ENCODE measurements at places on chromosomes 3 and 15.

DNA sequence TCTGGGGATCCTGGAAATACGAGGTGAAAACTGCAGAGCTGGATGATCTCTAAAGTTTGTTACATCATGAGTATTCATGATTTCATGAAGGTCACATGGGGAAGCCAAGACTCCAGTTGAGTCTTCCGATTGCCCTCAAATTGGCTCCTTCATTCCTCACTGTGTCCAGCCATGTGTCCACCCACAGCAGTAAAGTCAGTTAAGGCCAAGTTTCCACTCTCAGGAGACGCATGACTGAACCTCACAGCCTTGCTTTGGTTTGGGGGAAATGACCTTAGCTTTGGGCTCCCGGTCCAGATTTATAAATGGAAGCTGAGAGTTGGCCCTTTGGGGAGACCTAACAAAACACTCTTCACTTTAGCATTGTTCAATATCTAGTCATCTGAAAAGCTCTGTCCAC lies 289.7 kb upstream of the MCTP2 start:
- no peaks in the 10 kb centered on the region for H3K4me1 ChIP-seq
- peaks cover 8% of the 10 kb centered on the region for H3K27me3 ChIP-seq
- H3K27ac ChIP-seq = peak overlapping the region; percentile 54
- H3K4me3 ChIP-seq = no peak overlapping the region

DNA sequence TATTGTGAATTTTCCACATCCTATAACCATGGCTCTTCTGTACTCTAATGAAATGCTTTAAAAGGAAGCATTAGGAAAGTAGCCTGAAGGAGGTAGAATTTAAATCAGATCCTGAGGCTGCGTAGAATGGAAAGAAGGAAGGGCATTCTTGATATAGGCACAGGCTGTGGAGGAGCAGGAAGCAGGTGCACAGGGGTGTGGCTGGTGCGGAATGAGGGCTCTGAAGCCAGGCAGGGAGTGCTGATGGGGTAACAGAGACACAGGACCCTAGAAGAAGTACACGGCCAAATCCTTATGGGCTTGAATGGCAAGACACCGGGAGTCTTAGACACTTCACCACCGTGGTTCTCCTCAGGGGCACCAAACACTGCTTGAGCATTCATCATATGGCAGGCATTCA lies 97.0 kb downstream of the MYLK start:
- DNase-seq = no peak
- H3K27me3 ChIP-seq = peaks cover 4% of the 10 kb centered on the region
- H3K4me3 ChIP-seq = no peak overlapping the region
- no peaks in the 10 kb centered on the region for H3K36me3 ChIP-seq

DNA sequence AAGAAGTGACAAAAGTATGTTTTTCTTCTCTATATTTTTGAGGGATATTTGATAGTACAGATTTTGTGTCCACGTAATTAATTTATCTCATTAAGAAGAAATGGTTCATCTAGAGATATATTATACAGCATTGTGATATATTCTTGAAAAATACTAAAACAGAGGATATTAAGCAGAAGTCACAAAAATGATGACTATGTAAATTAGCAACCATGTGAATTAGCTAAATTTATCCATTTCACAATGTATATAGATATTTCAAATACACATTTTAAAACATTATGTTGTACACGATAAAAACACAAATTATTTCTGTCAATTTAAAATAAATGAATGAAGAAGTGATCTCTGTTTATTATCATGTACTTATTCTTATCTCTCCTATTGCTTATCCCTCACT lies 989.5 kb downstream of the TUSC7 start:
- no peaks in the 10 kb centered on the region for H3K4me1 ChIP-seq
- no peak for DNase-seq
- no peak overlapping the region for H3K4me3 ChIP-seq
- no peaks in the 10 kb centered on the region for H3K36me3 ChIP-seq
- H3K27ac ChIP-seq = no peak overlapping the region

DNA sequence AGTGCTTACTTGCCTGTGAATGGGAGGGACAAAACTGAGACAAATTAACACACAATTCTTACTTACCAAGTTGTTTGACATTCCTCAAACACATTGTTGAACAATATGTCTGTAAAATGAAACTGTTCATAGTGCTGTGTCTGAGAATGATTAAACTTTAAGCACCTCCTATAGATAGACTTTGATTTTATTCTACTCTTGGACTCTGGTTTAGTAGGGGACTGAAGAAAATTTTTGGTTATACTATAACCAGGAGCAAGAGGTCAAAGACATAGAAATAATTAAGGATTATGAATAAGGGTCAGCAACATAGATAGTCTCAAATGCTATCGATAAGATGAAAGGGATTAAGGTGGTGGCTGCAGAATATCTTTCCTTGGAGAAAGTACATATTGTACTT lies 7.9 kb upstream of the MTFMT start:
- no peak for DNase-seq
- H3K36me3 ChIP-seq = no peaks in the 10 kb centered on the region
- H3K27me3 ChIP-seq = no peaks in the 10 kb centered on the region
- H3K27ac ChIP-seq = no peak overlapping the region
- H3K4me1 ChIP-seq = no peaks in the 10 kb centered on the region

DNA sequence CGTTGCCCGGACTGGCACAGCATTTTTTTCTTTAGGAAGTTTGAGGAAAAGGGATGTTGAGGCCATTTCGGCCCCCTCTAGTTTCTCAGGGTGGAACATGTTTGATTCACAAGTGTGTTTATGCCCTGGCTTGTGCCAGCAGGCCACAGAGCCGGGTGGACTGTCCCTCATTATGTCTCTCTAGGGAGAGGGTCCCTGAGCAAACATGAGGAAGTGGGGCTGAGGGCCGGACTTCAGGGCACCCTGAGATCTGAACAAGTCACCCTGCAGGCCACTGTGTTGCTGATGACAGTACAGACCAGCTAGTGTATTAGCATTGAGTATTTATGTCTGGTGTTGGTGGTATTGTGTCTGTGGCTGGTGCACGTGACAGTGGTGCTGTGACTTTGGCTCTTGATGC lies 34.9 kb downstream of the RNU5B-1 start:
- no peak overlapping the region for H3K27ac ChIP-seq
- no peaks in the 10 kb centered on the region for H3K4me1 ChIP-seq
- H3K36me3 ChIP-seq = no peaks in the 10 kb centered on the region
- no peak overlapping the region for H3K4me3 ChIP-seq
- no peak for DNase-seq
- H3K27me3 ChIP-seq = peaks cover 43% of the 10 kb centered on the region

GRCh38 chr3:123778525-123778924 lies 105.6 kb downstream of the MYLK start:
- no peaks in the 10 kb centered on the region for H3K27me3 ChIP-seq
- no peaks in the 10 kb centered on the region for H3K36me3 ChIP-seq
- peaks cover 4% of the 10 kb centered on the region for H3K4me1 ChIP-seq
- no peak overlapping the region for H3K27ac ChIP-seq
- no peak overlapping the region for H3K4me3 ChIP-seq

- no peaks in the 10 kb centered on the region for H3K27me3 ChIP-seq
- H3K27ac ChIP-seq = no peak overlapping the region
- H3K4me3 ChIP-seq = no peak overlapping the region
- no peak for DNase-seq
Measured at GRCh38 chr3:126469479-126469878, 6.2 kb downstream of the ZXDC start.

DNA sequence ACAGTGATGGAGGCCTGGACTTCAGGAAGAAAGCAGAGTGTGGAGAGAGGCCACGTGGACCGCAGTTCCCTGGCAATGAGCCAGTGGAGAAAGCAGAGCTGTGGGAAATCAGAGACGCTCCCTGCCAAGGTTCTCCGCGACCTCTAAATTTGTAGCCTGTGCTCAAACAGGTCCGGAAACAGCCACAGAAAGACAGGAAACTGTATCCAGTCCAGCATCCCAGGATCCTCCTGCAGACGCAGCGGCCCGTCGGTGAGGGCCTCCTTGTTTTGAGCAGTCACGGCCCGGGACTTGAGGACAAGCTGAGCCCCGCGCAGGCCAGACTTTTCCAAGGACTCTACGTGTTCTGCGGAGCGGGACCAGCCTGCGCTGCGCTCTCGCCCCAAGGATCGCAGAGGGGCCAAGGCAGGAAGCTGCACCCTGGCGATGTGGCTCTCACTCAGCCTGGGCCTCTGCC lies 22.3 kb downstream of the RPSA start:
- H3K27ac ChIP-seq = peak overlapping the region; percentile 84

DNA sequence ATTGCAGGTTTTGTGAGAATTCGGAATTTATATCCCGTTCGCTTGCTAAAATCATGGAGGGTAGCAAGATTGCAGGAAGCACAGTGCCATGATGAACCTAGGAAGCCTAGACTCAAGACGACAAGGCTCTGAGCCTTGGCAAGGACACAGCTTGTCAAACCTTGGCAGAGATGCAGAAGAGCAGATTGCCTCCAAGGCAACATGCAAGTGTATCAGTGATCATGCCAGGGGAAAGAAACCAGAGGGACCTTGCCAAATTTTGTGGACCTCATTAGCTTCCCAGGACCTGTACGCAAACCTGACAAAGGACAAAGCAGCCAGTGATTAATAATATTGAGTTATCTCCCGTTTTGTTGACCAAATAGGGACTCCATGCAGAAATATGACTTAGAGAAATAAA lies 159.7 kb downstream of the GOLIM4 start:
- no peak overlapping the region for H3K4me3 ChIP-seq
- H3K36me3 ChIP-seq = no peaks in the 10 kb centered on the region
- no peak overlapping the region for H3K27ac ChIP-seq
- no peaks in the 10 kb centered on the region for H3K27me3 ChIP-seq

GRCh38 chr3:89947337-89947954 lies 840.0 kb downstream of the EPHA3 start:
- no peak overlapping the region for H3K4me3 ChIP-seq
- no peak overlapping the region for H3K27ac ChIP-seq
- no peaks in the 10 kb centered on the region for H3K36me3 ChIP-seq
- H3K27me3 ChIP-seq = no peaks in the 10 kb centered on the region
- no peak for DNase-seq
- no peaks in the 10 kb centered on the region for H3K4me1 ChIP-seq

GRCh38 chr3:33186524-33187367 lies 31.9 kb downstream of the SUSD5 start:
- no peaks in the 10 kb centered on the region for H3K27me3 ChIP-seq
- no peak overlapping the region for H3K4me3 ChIP-seq
- H3K4me1 ChIP-seq = no peaks in the 10 kb centered on the region
- no peak for DNase-seq

- peaks cover 12% of the 10 kb centered on the region for H3K36me3 ChIP-seq
- peak overlapping the region; percentile 54 for H3K27ac ChIP-seq
- no peaks in the 10 kb centered on the region for H3K27me3 ChIP-seq
- DNase-seq = no peak
Measured at GRCh38 chr3:16477056-16477455, 36.4 kb downstream of the RFTN1 start.

DNA sequence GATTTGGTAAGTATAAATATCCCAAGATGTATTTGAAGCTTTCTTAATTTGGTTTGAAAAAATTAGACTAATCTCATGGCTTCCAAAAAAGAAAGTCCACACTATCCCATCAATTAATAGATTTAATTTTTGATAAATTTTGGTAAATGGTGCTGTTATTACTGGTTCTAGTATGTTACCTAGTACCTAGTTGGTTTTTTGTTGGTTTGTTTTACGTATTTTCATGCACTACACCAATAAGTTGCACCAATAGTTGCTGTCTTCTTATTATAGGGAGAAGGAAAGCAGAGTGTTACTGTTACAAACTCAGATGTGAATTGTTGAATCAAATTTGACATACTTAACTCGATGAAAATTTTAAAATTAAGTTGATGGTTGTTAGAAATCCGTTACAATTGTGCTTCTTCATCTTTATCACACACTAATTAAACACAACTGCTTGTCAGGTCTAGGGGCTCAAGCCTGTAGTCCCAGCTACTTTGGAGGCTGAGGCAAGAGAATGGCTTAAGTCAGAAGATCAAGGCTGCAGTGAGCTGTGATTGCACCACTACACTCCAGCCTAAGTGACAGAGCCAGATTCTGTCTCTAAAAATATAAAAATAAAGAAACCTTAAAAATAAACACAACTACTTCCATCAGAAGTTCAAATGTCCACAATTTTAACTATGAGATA lies 23.1 kb upstream of the MBNL1 start:
- H3K4me1 ChIP-seq = no peaks in the 10 kb centered on the region
- no peak for DNase-seq
- H3K27me3 ChIP-seq = no peaks in the 10 kb centered on the region
- no peaks in the 10 kb centered on the region for H3K36me3 ChIP-seq

- DNase-seq = no peak
- H3K4me1 ChIP-seq = peaks cover 5% of the 10 kb centered on the region
- H3K4me3 ChIP-seq = no peak overlapping the region
- H3K27me3 ChIP-seq = peaks cover 13% of the 10 kb centered on the region
- H3K36me3 ChIP-seq = no peaks in the 10 kb centered on the region
Measured at GRCh38 chr3:133386876-133387275, 13.0 kb upstream of the BFSP2 start.

GRCh38 chr15:81612631-81613030 lies 238.6 kb upstream of the TMC3 start:
- H3K27ac ChIP-seq = no peak overlapping the region
- DNase-seq = no peak
- peaks cover 11% of the 10 kb centered on the region for H3K27me3 ChIP-seq
- no peaks in the 10 kb centered on the region for H3K4me1 ChIP-seq
- H3K36me3 ChIP-seq = no peaks in the 10 kb centered on the region

DNA sequence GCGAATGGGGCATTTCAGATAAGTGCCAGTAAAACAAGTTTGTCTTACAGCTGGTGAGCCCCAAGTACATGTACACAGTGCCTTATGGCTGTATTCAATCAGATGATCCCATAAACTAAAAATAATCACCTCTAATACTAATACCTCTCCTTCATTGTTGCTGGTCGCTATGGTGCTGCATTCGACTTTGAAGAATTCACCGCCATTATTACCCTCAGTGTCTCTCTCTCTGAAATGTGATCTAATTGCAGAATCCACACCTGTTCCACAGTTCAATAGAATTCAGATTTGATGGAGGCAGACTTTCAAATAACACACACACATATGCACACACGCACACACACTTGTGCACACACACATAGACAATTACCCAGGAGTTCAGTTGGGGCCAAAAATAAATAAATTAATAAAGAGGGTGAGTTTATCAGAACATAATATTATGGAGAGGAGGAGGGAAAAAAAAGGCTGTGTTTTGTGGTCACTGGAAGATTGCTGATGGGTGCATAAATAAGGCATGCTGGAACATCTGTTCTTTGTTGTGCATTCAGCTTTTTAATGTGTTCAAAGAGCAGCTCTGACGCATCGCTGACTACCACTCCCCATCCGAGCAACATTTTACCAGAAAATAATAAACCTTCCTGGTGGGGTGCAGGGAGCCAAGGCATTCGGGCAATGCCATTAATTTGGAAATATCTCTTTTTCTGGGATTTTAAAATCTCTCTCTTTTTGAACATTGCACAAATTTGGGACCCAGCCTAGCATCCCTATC lies 235.7 kb downstream of the SATB1 start:
- no peaks in the 10 kb centered on the region for H3K36me3 ChIP-seq
- H3K4me3 ChIP-seq = no peak overlapping the region
- no peak overlapping the region for H3K27ac ChIP-seq
- H3K27me3 ChIP-seq = no peaks in the 10 kb centered on the region
- H3K4me1 ChIP-seq = no peaks in the 10 kb centered on the region

GRCh38 chr3:129703913-129704312 lies 97.4 kb upstream of the PLXND1 start:
- H3K27me3 ChIP-seq = no peaks in the 10 kb centered on the region
- no peak overlapping the region for H3K27ac ChIP-seq
- H3K4me3 ChIP-seq = no peak overlapping the region
- no peak for DNase-seq

GRCh38 chr15:60804986-60805949 lies 326.3 kb upstream of the ICE2 start:
- DNase-seq = no peak
- no peak overlapping the region for H3K4me3 ChIP-seq
- H3K27ac ChIP-seq = no peak overlapping the region
- H3K36me3 ChIP-seq = no peaks in the 10 kb centered on the region
- no peaks in the 10 kb centered on the region for H3K4me1 ChIP-seq
- H3K27me3 ChIP-seq = no peaks in the 10 kb centered on the region

- no peaks in the 10 kb centered on the region for H3K27me3 ChIP-seq
- H3K4me1 ChIP-seq = peaks cover 89% of the 10 kb centered on the region
- no peaks in the 10 kb centered on the region for H3K36me3 ChIP-seq
Measured at GRCh38 chr3:11600501-11601282, 43.0 kb downstream of the VGLL4 start.
